ENCODE measurements at places on chromosomes 5 and 9. TPM values are rescaled to one million over a fixed set of nuclear protein-coding genes. Genes with fewer than 3 reads are reported as not detected.

PCDHGA7 gene
- total RNA-seq, result 4.2 TPM

ENTREP1 gene
- under 0.01 TPM for total RNA-seq

PCDHA1 gene
- total RNA-seq, result 0.09 TPM

HTR4 gene
- total RNA-seq, result not detected

PRR7 gene
- 6.2 TPM for total RNA-seq

RASEF gene
- total RNA-seq, result 0.28 TPM

GALNT12 gene
- 72.3 TPM for total RNA-seq

SOX30 gene
- not detected for total RNA-seq

KLF9 gene
- total RNA-seq, result 27.9 TPM

BRD9 gene
- 42.2 TPM for total RNA-seq

STING1 gene
- total RNA-seq, result 14.2 TPM

SYNPO gene
- total RNA-seq, result 15.4 TPM

BTNL8 gene
- total RNA-seq, result not detected

EXD3 gene
- 12.2 TPM for total RNA-seq

SV2C gene
- not detected for total RNA-seq

CSNK1G3 gene
- total RNA-seq, result 62.8 TPM

LHX2 gene
- total RNA-seq, result not detected

CCDC192 gene
- not detected for total RNA-seq

FST gene
- total RNA-seq, result 12.9 TPM

PAXX gene
- total RNA-seq, result 13.5 TPM

SMU1 gene
- 33.6 TPM for total RNA-seq

GLRA1 gene
- not detected for total RNA-seq

SPINK7 gene
- total RNA-seq, result not detected

SREK1IP1 gene
- total RNA-seq, result 8.6 TPM

PDE6A gene
- not detected for total RNA-seq

PHF24 gene
- total RNA-seq, result 0.30 TPM

PCDHB4 gene
- under 0.01 TPM for total RNA-seq

LRRC26 gene
- total RNA-seq, result not detected

DCTN3 gene
- total RNA-seq, result 71.5 TPM

PRSS3 gene
- total RNA-seq, result 2.1 TPM

CER1 gene
- not detected for total RNA-seq

ZNG1F gene
- total RNA-seq, result 5.0 TPM

BAAT gene
- total RNA-seq, result 0.23 TPM

LAMC3 gene
- under 0.01 TPM for total RNA-seq

WHRN gene
- total RNA-seq, result 2.3 TPM

OMD gene
- total RNA-seq, result not detected

SNCAIP gene
- total RNA-seq, result 13.1 TPM

IL5 gene
- not detected for total RNA-seq

SHC3 gene
- total RNA-seq, result 79.2 TPM

TUSC1 gene
- 10.4 TPM for total RNA-seq

GNAQ gene
- 73.3 TPM for total RNA-seq

HAVCR2 gene
- not detected for total RNA-seq

FGF1 gene
- total RNA-seq, result 3.3 TPM

LCN12 gene
- 0.51 TPM for total RNA-seq

IFNA1 gene
- not detected for total RNA-seq

PCDHGA6 gene
- 4.2 TPM for total RNA-seq

PSMB7 gene
- total RNA-seq, result 162 TPM

CCL21 gene
- not detected for total RNA-seq

ZDHHC21 gene
- total RNA-seq, result 16.6 TPM

LMX1B gene
- total RNA-seq, result not detected

All from smooth muscle cell of the umbilical artery (primary cell).